Naive thymus-derived CD8-positive, alpha-beta T cell (primary cell): ENCODE measurements at places on chromosomes 5 and 9. TPM values are rescaled to one million over a fixed set of nuclear protein-coding genes. Genes with fewer than 3 reads are reported as not detected.

The IRX4 gene
- not detected for polyA plus RNA-seq

The FOXD4L4 gene
- not detected for polyA plus RNA-seq

The ITK gene
- 231 TPM for polyA plus RNA-seq

The FAM163B gene
- not detected for polyA plus RNA-seq

The TSSK1B gene
- not detected for polyA plus RNA-seq

The SPOUT1 gene
- polyA plus RNA-seq: 50.0 TPM

The KCNV2 gene
- not detected for polyA plus RNA-seq

The CDC25C gene
- polyA plus RNA-seq: not detected

The PCDHA2 gene
- not detected for polyA plus RNA-seq

The S100Z gene
- not detected for polyA plus RNA-seq

The SLIT3 gene
- not detected for polyA plus RNA-seq

The LHX6 gene
- not detected for polyA plus RNA-seq

The PCDHA3 gene
- not detected for polyA plus RNA-seq

The FBXO10 gene
- 0.20 TPM for polyA plus RNA-seq

The WDR38 gene
- not detected for polyA plus RNA-seq

The FOXD4L5 gene
- not detected for polyA plus RNA-seq

The ROPN1L gene
- polyA plus RNA-seq: 1.7 TPM

The IL3 gene
- polyA plus RNA-seq: not detected

The TEX48 gene
- not detected for polyA plus RNA-seq
